ENCODE measurements at places on chromosomes 16 and 17.

GRCh38 chr17:7307686-7308624 lies 527 bp downstream of the EIF5A start:
- peak; percentile 77 for DNase-seq

DNA sequence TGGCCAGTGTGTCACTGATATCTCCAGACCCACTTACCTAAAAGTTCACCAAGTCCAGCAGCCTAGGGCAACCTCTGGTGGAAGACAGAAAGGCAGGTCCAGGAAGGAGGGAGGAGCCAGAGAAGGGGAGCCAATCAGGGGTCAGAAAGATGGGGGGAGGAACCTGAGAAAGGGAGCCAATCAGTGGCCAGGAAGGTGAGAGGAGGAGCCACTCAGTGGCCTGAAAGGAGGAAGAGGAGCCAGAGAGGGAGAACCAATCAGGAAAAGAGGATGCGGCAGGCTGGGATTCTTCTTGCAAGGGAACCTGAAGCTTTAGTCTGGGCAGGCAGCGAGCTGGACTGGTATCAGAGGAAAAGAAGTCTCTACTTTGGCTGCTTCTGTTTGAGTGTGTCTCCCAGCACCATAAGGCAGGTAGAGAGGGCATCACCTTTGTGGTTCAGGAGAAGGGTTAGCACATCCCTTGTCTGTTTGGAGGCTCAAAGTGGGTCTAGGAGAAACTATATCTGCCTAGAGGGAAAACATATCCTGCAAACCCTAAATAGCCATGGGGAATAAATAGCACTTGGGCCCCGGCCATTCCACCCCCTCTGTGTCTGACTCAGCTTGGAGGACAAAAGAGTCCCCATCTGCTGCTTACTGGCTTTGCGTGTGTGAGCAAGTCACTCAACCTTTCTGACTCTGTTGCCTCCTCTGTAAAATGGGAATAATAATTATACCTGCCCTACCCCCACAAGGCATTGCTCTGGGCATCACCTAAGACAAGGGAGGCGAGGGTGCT lies 43.4 kb upstream of the CRHR1 start:
- DNase-seq, result peak; percentile 13

DNA sequence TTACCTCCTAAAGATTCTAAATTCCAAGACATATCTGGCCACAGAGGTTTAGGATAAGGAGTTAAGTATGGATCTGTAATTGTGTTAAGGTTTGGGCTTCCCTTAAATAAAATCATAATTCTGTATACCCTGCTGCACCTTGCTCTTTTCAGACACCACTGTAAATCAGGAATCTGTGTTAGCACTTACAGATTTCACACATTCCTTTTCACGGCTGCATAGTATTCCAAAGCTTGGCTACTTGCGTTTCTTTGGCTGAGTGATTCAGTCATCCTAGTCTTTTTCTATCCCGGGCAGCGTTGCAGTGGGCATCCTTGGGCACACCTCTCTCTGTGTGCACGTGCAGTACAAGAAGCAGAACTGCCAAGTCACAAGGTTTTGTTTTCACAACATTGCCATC lies 105.8 kb downstream of the SOCS1 start:
- DNase-seq, result no peak

- DNase-seq, result no peak
These were observed 14.0 kb downstream of the YPEL2 start for GRCh38 chr17:59345476-59345875.

- DNase-seq, result peak; percentile 20
These were observed 3.4 kb downstream of the PPP1R9B start for GRCh38 chr17:50146927-50147665.

GRCh38 chr17:14201021-14201987 lies 35.4 kb downstream of the CDRT15 start:
- DNase-seq, result no peak

GRCh38 chr16:66440970-66441369 lies 13.9 kb downstream of the BEAN1 start:
- DNase-seq, result no peak

GRCh38 chr17:39628655-39629493 lies 2.1 kb downstream of the PPP1R1B start:
- no peak for DNase-seq

DNA sequence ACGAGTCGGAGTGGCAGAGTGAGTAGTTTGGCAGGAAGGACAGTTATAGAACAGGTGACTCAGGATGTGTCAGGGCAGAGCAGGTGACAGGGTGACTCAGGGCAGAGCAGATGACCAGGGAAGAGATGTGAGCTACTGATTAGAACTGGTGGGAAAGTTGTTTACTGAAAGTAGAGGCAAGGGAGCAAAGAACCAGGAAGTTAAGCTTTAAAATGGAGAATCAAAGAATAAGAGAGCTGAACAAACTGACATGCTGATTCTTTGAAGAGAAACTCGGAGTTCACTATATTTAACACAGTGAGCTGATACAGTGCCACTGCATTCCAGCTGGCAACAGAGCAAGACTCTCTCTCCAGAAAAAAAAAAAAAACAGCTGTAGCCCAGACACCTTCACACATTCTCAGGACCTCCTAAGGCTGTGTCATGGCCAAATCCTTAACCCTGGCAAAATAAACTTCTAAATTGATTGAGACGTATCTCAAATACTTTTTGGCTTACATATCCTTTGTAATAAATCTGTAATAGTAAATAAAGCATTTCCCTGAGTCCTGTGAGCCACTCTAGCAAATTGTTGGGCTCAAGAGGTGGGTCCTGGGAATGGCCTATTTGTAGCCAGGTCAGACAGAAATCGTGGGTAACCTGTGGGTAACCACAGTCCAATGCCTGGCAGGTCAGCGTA lies 12.3 kb upstream of the UBE2I start:
- peak; percentile 58 for DNase-seq

- no peak for DNase-seq
These were observed 1.3 kb upstream of the ZACN start for GRCh38 chr17:76077584-76078110.

GRCh38 chr16:84302111-84302954 lies 7.7 kb downstream of the WFDC1 start:
- DNase-seq, result no peak

Measured in hematopoietic multipotent progenitor cell treated with erythropoietin and hydrocortisone succinate and interleukin-3 and kit ligand, for 17 days (in vitro differentiated cells).